ENCODE measurements at places on chromosomes 6 and 20. TPM values are rescaled to one million over a fixed set of nuclear protein-coding genes. Genes with fewer than 3 reads are reported as not detected.

- no peak for DNase-seq
Measured at GRCh38 chr6:3571836-3572235, 115.0 kb upstream of the SLC22A23 start.

The PRR18 gene
- polyA plus RNA-seq = 0.19 TPM

- no peak for DNase-seq
Measured at GRCh38 chr6:119881416-119881815, 531.9 kb upstream of the MAN1A1 start.

DNA sequence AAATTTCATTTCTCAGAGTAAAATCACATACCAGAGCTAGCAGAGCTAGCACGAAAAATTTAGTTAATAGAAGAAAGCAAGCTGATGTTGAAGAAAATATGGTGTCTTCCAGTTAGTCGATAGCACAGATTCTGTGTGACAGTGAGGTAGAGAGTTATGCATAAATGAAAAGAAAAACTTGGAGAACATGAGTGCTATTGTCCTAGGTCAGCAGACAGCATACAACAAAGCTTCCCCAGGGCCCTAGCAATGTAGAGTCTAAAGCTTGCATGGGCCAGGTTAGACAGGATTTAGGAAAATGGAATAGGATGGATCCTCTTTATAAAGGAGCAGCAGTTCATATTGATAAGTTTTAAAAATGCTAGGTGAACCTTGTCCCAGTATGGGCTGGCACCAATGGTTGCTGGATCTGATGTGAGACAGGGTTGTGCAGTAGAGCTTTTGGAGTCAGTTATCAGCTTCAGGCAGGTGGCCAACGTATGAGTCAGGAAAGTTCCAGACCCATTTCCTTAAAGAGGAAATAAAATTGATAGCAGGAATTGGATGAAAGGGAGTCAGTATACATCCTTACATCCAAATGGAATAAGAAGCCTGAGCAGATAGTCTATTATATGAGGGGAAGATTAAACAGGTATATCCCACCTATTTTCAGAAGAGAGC lies 277.2 kb downstream of the FRK start:
- no peak for DNase-seq

- DNase-seq = no peak
Measured at GRCh38 chr20:35588397-35588796, 27.2 kb upstream of the SPAG4 start.

GRCh38 chr6:137722749-137723272 lies 144.2 kb upstream of the TNFAIP3 start:
- no peak for DNase-seq

GRCh38 chr20:34753706-34754461 lies 49.7 kb downstream of the TP53INP2 start:
- no peak for DNase-seq

The GSTA2 gene
- not detected for polyA plus RNA-seq

The HRH3 gene
- polyA plus RNA-seq = 0.07 TPM

The CDC40 gene
- polyA plus RNA-seq = 30.8 TPM

DNA sequence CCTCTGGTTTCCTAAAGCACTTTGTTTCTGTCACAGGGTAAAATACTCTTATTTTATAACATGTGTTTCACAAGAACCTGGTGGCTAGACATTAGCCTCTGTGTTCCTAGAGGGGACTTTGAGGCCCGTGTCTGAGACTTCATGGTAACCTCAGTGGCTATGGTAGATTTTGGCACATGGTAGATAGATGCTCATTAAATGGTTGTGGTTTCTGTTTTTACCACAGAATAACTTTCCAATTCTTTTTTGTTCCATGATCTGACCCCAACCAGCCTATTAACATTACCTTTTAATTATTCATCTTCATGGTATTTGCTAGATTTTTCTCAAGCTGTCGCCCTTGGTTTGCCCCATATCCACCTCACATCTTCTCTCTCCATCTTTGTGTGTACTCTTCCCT lies 34.3 kb downstream of the CCN2 start:
- no peak for DNase-seq

DNA sequence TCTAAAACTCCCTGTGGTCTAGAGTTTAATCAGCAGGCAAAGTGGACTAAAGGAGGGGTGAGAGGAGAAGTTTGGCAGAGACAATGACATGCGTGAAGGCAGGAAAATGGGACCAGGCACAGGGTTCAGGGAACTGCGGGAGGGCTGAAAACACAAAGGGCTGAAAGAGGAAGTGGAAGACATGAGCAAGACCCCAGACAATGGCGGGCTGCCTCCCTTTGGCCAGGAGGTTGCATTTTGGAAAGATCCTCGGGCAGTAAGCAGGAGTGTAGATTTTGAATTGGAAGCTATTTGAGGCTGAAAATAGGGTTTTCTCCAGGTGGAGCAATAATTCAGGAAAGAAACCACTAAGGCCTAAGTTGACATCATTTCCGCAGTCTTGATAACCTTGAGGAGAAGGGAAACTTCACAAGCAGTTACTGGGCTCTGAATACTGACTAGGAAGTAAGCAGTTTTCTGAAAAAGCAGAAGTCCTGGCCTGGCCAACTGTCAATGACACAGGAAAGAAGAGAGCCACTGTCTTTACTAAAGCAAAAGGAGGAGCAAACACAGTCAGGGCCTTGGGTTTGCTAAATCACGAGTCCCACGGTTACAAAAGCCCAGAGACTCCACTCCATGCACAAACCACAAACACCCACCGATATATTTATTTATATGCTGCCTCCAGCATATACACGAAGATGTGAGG lies 3.4 kb downstream of the LY86 start:
- DNase-seq = no peak

DNA sequence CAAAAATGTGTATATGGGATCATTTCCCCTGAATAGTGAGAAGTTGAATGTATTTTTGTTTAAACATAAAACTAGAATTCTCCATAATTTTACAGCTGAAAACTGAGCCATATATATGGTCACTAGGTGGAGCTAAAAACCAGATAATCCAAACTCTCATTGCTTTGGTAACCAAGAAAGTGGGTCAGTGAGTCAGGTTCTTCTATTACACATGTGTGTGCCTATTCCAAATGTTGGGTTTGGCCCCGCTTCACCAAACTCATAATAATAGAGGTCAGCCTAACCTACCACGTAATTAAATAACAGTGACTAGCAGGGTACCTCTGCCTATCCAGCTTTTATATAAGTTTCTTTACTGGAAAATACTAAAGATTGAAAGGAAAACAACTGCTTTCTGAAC lies 19.3 kb upstream of the RNGTT start:
- DNase-seq = no peak

The OTOR gene
- polyA plus RNA-seq = not detected

DNA sequence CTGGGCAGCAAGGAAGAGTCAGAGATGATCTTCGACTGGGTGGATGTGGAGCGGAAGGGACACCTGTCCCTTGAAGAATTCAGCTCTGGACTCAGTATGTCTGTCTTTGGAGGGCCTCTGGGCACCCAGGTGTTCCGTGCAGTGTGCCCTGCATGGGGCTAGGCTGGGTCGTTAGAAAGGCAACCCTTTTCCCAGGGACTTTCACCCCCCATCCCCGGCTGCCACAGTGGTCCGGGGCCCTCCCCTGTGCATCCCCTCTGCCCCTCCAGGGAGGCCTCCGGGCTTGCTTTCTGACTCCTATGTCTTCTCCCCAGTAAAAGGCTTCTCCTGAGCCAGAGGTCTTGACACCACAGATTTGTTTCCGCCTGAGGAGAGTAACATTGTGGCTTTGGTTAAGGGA lies 16.2 kb downstream of the RAB44 start:
- DNase-seq = no peak

- no peak for DNase-seq
Measured at GRCh38 chr20:31260326-31260932, 3.0 kb downstream of the DEFB115 start.

GRCh38 chr20:16209357-16209756 lies 363.9 kb downstream of the KIF16B start:
- no peak for DNase-seq

DNA sequence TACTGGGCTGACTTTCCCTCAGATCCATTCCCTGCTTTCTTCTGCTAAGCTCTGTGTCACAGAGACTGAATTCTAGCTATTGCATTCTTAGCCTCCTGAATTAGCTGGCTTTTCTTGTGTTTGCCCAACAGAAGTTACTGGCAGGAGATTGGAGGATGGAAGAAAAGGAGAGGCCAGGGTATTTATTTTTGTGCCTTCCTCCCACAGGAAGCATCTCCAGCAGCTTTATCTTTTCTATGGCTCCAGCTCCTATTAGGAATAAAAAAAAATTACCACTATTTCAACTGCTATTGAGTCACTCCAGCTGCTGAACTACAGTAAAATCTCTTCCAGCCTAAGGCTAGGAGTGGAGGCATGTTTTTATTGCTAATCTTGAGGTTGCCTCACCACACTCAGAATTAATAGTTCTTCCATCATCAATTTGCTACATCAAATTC lies 492.4 kb downstream of the RFPL4B start:
- DNase-seq = no peak

DNA sequence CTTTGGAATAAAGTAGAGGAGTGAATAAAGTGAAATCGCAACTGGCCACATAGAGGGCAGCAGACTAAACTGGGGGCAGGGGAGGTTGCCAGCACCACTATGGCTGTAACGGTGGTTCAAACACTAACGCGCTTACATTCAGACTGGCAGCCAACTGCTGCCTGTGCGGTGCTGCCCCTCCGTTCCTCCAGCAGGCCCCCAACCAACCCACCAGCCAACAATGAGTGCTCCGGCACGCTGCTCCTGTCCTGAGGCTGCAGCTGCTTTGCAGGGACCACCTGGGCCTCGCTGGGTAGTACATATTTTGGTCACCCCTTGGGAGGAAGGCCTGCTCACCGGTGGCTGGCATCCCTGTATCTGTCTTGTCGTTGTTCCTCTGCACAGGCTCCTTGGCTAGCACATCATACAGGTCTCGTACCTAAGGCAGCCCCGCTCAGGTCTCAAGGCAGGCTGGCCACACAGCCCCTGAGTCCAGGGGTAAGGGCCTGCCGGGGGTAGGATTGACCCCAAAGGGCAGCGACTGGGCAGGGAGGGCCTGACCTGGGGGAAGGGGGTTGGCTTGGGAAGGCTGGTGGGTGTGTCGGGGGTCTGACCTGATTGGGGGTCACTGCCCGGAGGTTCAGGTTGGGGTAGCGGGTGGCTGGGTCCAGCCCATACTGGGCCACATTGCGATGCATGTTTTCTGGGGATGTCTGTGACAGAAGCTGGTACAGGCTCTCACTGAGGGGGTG lies 6.3 kb downstream of the MICAL1 start:
- DNase-seq = no peak

The GUCA1A gene
- polyA plus RNA-seq = 0.27 TPM

- no peak for DNase-seq
Measured at GRCh38 chr6:21273451-21273850, 320.1 kb upstream of the SOX4 start.

The SPAG4 gene
- polyA plus RNA-seq = 2.8 TPM

DNA sequence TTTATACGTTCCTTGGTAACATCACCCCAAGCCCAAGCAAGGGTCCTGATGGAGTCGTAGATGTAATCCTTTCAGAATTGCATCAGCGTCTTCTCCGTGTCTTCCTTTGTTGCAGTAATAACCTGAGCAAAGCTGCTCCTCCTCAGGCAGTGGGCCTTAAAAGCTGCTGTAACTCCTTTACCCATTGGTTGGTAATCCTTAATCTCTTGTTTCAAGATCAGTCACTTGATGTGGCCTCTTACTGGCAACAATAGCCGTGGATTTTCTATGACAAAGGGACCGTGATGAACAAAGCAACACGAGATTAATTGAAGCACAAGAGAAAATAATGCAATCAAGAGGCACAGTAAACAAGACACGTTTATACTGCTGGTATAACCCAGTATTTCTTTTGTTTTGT lies 44.6 kb downstream of the ALDH5A1 start:
- no peak for DNase-seq

The F13A1 gene
- 18.2 TPM for polyA plus RNA-seq

- DNase-seq = no peak
Measured at GRCh38 chr6:1418471-1419191, 29.3 kb downstream of the FOXF2 start.

DNA sequence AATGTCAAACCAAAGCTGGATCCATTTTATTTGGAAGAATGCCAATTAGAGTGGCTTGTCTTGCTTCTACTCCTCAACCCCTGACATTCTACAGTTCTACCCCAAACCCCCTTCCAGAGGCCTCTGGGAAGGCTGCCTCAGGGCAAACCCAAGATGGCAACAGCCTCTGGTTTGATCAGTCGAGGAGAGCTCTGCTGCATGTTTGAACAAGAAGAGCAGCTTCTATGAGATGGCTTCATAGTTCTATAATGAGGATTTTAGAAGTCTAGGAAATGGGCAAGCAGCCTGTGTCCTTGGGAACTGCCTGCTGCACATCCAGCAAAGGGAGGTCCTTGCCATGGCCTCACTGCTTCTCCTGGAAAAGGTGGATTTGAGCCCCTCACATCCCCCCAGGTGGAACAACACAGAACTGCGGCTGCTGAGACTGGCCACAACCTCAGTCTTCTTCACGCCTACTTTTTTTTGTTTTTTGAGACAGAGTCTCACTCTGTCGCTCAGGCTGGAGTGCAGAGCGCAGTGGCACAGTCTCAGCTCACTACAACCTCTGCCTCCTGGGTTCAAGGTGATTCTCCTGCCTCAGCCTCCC lies 37.9 kb downstream of the ZC3H12D start:
- DNase-seq = no peak

DNA sequence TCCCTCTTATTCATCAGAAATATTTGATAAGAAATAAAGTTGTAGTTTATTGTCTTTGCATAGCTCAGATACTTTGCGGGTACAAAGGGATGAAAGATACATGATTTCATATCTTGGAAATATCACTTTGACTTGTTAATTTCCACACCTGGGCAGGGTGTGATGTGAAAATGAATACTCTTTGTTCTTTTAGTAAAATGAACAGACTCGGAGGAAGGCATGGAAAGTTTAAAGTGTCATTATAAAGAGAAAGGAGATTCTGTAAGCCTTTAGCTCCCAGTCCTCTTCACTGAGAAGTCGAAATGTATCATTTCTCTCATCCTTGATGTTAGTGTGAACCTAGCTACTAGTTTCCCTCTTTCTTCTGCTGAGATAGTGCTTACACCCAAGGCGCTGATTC lies 36.7 kb upstream of the AKIRIN2 start:
- no peak for DNase-seq

DNA sequence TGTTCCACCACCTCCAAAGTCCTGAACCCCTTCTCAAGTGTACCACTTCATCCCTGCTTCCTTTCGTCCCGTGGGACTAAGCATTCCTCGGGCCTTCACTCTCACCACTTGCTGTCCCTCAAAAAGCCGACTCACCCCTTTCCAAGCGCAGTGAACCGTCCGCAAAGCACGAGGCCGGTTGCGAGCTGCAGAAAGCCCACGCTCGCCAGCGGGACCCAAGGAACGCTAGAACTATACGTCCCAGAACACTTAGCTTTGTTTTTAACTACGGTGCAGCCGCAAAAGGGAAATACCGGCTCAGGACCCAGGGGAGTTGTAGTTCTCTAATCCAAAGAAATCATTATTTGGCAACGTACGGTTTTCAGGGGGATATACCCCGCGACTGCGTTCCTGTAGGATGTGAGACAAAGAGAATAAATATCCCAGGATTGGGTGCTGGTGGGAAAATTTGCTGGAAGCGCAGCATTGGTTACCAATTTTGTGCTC lies 416 bp upstream of the POLR1H start:
- no peak for DNase-seq
